Stimulated activated CD4-positive, alpha-beta T cell treated with anti-CD3 and anti-CD28 coated beads, Interleukin-4, amount 100 ng/mL, for 48 hours (primary cell): ENCODE measurements at places on chromosomes 11 and 22.

- DNase-seq: no peak
Measured at GRCh38 chr11:70713988-70714665, 315.8 kb downstream of the CTTN start.

DNA sequence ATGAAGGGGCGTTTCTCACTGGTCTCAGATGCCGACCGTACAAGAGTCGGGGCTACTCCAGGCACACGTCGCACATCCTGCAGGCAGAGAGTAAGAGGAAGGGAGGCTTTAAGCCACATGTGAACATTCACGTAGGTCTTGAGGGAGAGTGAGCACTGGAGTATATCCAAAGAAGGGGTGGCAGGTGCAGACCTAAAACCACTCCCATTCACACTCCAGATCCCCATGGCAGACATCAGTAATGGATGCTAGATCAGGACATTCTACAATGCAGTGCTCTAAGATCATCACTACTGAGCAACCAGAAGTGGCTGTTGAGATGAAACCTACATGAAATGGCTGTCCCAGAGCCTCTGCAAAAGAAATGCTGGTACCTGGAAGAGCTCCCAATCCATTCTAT lies 39.0 kb downstream of the WT1 start:
- DNase-seq: no peak

- DNase-seq: no peak
Measured at GRCh38 chr11:16356057-16356760, at the start of gene SOX6. SOX6 (minus strand) TSS chr11:16356546; CDS start chr11:16341248, 15,298 bp downstream.

GRCh38 chr11:126339863-126340434 lies 15.5 kb upstream of the ST3GAL4 start:
- DNase-seq: no peak

DNA sequence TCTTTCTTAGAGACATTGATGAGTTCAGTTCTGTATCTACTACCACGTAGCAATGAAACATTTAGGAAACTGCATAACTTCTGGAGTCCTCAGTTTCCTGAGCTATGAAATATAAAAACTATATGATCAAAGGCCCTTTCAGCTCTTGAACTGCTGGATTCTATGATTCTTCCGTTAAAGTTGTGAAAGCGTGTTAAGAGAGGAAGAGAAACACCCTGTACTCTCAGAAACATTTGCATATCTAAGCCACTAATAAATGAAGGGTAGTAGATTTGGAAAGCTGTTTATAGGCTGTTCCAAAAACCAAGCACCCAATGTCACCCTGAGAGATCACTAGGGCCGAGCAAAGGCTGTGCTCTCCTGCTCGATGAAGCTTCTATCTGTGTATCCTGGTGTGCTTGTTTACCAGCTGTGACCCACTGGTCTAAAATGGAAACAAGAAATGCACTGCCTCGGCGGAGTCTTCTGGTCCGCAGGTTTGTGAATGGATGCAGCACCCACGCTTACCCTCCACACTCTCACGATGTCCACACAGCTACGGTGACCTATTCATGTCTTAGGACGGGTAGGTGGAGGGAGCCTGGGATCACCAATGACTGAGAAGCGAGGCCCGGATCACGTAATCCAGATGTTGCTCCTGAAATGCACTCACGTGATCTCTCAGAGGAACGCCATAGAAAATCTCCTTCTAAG lies 325.8 kb downstream of the OPCML start:
- DNase-seq: no peak

DNA sequence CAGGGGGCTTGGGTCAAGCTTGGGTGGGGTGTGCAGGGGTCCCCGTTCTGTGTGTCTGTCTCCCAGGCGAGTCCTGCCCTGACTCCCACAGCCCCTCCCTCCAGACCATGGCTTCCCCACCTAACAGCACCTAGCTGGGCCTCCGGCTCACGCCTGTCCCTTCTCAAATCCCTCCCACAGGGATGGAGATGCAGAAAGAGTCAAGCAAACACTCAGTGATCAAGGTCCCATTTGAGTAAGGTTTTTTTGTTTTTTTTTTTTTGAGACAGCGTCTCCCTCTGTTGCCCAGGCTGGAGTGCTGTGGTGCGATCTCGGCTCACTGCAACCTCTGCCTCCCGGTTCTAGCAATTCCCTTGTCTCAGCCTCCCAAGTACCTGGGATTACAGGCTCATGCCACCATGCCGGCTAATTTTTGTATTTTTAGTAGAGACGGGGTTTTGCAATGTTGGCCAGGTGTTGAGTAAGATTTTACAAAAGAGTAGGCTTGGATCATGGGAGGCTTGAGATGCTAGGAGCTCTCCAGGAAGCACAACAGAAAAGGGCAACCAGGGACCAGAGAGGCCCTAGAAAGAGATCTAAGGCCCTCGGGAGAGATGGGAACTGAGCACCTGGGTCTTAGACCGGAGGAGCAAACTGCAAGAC lies 5.7 kb downstream of the APOBEC3D start:
- no peak for DNase-seq

DNA sequence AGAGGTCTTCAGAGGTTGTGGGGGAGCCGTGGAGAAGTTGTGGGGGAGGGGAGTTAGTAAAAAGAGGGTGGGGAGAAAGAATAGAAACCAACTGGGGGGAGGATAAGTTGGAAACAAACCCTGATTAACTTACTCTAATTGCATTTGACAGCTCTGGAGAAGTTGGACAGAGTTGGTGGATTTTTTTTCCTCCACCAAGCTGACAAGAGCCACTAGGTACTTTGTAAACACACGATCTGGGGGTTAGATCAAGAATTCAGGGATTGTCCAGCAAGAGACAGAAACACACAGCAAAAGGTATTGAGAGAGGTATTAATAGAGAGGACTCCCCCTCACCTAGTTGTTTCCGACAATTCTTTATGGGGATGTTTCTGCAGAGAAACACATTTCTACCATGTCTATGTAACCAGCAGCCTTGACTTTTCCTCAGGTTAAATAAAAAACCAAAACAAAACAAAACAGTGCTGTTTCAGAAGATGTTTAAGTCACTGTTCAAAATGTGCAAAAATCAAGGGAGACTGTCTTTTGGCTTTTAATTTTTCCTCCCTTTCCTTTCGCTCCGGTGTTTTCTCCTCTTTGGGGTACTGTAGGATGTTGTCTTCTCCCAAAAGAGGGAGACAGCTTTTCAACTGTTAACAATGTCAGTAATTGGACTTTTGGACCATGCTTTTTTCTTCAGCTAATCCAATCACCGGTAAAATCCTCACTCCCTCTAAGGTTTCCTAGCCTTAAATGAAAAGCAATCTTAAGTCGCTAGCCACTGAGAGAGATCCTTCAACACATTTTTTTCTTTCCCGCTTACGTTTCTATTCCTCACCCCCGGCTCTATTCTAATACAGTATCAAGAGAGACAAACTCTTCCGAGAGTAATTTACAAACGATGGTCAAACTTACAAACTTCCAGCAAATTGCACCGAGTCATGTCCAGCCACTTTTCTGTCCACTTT lies 708 bp downstream of the MAML2 start:
- DNase-seq: no peak

- DNase-seq: no peak
Measured at GRCh38 chr22:25760848-25761595, 19.0 kb downstream of the MYO18B start.

DNA sequence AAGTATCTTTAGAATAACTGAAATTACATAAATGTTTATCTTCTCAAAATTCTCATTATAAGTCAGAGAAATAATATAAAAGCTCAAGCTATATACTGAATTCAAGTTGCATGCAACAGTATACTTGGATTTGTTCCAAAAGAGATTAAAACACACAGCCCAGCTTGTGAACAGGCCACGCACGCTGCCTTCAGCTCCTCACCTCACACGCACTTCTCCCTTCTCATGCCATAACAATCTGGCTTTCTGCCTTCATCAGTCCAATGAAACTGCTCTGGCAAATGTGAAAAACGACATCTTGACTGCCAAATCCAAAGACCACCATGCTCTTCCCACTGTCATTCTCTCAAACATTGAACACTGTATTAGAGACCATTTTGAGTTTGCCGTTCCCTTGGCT lies 22.1 kb downstream of the ATP6V1E1 start:
- no peak for DNase-seq

DNA sequence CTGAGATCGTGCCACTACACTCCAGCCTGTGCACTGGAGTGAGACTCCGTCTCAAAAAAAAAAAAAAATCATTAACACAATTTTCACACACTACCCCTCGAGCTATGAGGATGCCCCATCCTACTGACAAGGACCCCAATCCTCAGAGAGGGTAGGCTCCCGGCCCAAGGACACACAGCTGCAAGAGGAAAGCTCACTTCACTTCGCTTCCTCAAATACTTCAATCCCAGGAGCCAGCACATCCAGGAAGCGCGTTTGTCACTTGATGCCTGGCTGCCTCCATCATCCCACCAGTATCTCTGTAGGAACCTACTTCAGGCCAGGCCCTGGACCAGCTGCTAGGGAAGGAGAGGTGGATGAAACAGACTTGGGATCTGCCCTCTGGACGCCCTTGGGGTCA lies 144.0 kb downstream of the CRYBB2 start:
- DNase-seq: no peak

GRCh38 chr22:20198557-20199319 lies 47.9 kb upstream of the CCDC188 start:
- DNase-seq: no peak

DNA sequence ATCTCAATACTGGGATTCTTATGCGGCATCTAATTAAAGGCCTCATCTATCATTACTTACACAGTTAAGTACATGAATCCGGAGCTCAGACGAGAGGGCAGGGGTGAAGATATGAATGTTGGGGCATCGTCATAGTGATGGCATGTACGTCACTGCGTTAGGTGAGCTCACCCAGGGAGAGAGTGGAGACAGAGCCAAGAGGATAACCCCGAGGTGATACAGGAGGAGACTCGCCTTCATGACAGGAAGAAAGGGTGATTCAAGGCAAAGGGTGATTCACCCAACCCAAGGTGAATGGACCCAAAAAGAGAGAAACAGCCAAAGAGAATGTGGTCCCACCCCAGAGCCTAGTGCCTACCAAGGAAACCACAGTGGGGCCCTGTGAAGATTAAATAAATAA lies 132.9 kb upstream of the BLID start:
- DNase-seq: no peak

DNA sequence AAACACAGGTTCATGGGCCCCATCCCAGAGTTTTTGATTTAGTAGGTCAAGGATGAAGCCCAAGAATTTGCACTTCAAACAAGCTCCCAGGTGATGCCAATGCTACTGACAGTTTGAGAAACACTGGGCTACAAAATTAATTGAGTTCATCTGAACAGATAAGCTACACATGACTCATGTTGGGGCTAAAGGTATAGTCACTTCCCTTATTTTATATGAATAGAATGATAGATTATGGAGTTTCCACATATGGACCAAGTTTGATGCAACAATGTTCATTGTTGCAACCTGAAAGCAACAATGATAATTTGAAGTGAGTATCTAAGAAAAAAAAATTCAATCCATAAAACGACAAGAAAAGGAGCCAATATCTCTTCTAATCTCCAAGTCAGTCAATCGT lies 54.9 kb downstream of the SOX6 start:
- DNase-seq: no peak

DNA sequence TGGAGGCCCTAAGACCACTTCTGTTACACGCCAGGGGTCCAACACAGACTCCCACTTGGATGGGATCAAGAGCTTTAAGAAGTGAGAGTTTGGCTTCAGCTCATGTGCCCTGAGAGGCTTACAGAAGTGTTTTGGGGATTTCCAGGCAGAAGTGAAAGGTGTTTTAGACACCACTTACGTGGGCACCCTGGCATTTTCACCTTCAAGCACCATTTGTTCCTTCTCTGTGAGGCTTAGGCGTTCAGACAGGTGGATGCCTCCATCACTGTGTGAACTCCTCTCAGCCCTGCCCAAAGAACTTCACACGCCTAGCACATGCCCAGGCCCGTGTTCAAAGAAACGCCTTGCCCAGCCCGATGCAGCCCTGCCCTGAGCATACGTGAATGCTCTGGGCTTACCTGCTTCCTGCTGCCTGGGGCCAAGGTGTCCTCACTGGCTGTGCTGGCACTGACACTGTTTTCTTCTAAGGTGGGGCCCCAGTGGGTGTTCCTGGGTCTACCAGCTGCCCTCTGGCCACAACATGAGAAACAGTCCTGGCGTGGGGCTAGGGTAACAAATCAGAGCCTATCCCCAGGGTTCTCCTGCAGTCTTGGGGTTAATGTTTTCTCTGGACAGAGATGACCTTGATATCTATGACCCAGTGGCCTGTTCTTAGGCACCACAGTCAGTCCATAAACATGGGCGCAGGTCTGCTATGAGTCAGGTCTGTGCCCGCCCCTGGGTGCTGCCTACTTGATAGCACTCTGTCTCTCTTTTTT lies 34.0 kb downstream of the AMPD3 start:
- DNase-seq: no peak

GRCh38 chr22:20629401-20629800 lies 122.0 kb downstream of the MED15 start:
- DNase-seq: no peak

GRCh38 chr22:37128555-37129281 lies 19.2 kb upstream of the TMPRSS6 start:
- no peak for DNase-seq

- no peak for DNase-seq
Measured at GRCh38 chr11:92475819-92476218, 251.2 kb downstream of the FAT3 start.

DNA sequence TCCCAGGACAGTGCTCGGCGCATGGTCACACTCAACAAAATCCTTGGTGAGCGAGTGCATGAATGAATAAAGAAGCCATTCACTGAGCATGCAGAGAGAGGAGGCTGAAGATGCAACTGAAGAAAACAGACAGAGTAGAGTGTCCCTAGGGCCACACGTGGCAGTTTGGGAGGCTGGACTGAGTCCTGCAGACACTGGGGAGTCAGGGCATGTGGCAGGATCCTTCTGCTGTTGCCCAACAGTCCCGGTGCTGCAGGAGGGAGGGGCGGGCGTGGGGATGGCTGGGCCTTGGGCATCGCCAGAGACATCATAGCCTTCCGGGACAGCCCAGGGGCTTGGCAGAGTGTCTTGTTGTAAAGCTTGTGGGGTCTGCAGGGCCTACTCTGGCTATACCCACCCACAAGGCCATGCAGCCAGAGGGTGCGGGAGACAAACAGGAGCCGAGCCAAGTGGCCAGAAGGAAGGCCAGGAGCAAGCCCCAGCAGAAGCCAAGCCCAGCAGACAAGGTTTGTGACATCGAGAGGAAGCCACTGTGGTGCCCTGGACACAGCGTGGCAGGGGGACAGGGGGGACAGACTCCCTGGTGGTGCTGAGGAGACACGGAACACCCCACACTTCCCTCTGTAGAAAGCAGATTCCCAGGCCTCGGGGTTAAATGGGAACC lies 26.7 kb upstream of the FBLN1 start:
- DNase-seq: no peak

- no peak for DNase-seq
Measured at GRCh38 chr11:75273411-75274391, 33.1 kb downstream of the TPBGL start.

DNA sequence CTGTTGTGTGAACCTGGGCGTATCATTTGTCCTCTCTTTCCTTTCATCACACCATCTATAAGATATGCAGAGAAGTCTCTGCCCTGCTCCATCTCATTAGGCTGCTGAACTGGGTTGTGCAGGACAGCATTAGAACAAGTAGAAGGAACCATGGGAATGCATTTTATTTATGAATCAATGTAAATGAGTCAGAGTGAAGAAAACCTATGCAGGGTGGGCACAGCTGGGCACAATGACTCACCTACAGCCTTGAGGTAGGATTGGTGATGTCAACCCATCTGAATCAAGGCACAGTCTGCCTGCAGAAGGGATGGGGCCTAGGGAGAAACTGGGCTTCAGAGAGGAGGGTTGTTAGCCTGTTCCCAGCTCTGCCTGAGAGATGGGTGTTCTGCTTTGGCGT lies 123.4 kb downstream of the CSNK2A3 start:
- DNase-seq: no peak

GRCh38 chr11:63858628-63859550 lies 20.0 kb downstream of the MARK2 start:
- no peak for DNase-seq
